ENCODE measurements at places on chromosomes 7 and 10.

DNA sequence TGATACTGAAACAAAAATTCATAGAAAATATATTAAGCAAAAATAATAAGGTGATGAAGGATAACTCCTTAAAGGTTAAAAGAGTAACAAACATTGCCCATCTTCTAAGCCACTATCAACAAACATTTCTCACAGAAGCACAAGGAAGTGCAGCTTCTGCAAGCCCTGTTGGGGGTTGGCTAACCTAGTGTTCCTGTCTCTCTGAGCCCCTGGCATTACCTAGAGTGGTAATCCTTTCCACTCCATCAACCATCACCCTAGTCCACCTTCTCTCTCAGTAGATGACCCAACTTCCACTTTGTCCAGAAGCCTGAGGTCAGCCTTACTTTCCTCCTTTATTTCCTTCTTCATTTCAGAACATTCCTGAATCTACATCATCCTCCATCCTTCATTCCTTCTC is 59.7 kb downstream of the HIPK2 start:
- DNase-seq: no peak

- DNase-seq: no peak
These were observed 957 bp upstream of the SVIL start for GRCh38 chr10:29635711-29636144.

GRCh38 chr10:88097536-88097935 is 234.1 kb downstream of the PTEN start:
- DNase-seq: no peak

DNA sequence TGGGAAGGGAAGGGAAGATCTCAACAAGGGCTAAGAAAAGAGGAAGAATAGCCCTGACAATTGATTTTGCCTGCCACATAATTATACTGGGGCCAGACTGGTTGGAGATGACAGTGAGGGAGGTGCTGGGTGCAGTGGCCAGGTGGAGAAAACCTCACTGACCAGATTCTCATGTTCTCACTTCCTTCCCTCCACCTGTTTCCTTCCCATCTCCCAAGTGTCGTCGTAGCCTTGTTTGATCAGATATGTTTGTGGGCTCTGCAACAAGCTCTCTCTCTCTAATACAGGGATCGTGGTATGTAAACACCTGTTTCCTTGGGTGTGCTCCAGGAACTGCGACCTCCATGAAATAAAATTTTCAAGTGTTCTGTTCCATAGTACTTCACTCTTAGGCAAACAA is 60.2 kb downstream of the VCL start:
- DNase-seq: peak; percentile 50

- no peak for DNase-seq
These were observed 16.0 kb downstream of the LGI1 start for GRCh38 chr10:93773705-93774104.

- DNase-seq: peak; percentile 87
These were observed 46.6 kb upstream of the GRID1 start for GRCh38 chr10:86413046-86413728.

GRCh38 chr10:61301575-61301974 is 151.6 kb downstream of the TMEM26 start:
- DNase-seq: no peak

DNA sequence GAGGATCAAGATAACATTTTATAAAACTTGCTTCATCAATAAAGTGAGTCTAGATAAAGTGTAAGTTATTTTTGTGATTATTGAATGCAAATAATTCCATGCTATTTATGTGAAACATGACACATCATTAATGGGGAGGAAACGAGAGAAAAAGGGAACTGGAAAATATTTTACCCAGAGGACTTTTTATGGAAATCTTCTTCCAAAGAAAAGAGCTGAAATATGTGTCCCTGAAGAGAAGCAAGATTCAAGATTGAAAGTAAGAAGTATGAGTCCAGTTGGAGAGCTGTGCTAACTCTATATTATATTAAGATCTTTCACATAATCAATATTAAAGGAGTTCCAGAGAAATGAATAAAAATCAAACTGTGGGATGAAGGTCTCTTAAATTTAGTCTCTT is 1361.8 kb downstream of the GATA3 start:
- DNase-seq: no peak

GRCh38 chr10:31261511-31262311 is 57.3 kb upstream of the ZEB1 start:
- no peak for DNase-seq

- no peak for DNase-seq
These were observed 29.9 kb downstream of the VWDE start for GRCh38 chr7:12373580-12374263.

- DNase-seq: no peak
These were observed 134.4 kb upstream of the AGK start for GRCh38 chr7:141416650-141417270.

- no peak for DNase-seq
These were observed 7.4 kb upstream of the TBRG4 start for GRCh38 chr7:45118889-45119331.

DNA sequence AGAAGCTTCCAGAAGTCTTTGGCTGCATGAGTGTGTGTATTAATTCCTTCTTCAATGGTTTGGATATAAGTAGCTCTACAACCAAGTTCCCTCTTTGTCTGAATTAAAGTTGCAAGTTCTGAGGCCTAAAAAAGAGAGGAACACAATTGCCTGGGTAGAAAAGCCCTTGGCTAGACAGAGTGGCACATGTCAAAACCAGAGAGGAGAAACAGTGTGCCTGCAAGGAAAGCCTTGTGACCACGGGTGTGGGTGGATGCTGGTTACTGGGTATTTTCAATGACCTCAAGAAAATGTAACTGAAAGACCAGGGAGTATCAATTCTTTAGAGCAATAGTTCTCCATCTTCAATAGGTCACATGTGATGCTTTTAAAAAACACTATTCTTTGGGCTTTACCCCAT is 148.3 kb downstream of the SVIL start:
- DNase-seq: no peak

DNA sequence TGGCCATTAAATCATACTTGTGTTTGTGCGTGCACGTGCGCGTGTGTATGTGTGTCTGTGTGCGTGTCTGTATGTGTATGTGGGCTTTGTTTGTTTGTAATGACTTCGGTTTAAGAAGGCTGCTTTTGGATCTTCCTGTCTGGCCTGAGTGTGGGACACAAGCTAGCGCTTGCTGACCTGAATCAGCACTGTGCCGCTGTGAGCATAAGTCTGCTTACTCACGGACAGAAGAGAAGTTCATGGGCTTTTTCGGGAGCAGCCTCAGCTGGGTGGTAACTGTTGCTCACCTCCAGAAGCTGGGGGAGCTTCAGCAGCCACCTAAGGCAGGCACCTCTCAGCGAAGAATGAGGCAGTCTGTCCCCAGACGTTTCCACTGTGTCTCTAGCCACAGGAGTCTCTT is 56.1 kb upstream of the TRUB1 start:
- DNase-seq: no peak

DNA sequence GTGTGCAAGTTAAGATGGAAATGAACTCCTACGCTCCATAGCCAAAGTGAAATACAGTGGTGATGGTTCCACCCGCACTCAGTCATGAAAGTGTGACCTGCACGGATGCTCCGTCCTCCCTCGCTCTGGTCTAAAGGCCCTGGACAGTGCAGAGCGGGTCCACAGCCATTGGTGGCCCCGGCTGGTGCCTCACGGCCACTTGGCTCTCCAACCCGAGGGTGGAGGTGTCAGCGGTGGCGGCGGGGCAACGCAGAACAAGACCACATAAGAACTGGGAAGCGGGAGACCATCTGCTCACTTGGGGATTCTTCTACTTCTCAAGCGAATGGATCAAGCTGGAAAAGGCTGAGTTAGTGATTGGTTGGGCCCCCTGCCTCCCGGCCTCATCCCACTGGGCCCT is 60.7 kb downstream of the NKX6-2 start:
- DNase-seq: no peak
